ENCODE measurements at places on chromosomes 3 and 15.

- no peak for DNase-seq
These were observed 3.4 kb upstream of the TPM1 start for GRCh38 chr15:63038926-63039673.

DNA sequence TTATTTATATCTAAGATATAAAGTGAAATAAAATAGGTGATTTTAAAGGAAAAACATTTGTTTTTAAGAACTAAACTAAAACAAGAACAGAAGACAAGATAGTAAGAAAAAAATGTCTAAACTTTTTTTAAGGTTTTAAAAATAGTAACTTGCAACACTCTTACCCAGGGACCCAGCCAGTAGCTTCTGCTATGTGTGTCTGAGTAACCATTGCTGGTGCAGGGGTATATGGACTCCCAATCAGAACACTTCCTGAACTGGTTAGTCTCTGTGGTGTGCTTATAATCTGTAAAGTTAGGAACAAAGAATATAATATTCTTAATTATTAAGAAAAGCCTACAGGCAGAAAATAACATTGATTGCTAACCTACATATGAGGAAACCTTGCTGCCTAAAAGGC is 118.4 kb downstream of the ATP1B3 start:
- DNase-seq, result no peak

DNA sequence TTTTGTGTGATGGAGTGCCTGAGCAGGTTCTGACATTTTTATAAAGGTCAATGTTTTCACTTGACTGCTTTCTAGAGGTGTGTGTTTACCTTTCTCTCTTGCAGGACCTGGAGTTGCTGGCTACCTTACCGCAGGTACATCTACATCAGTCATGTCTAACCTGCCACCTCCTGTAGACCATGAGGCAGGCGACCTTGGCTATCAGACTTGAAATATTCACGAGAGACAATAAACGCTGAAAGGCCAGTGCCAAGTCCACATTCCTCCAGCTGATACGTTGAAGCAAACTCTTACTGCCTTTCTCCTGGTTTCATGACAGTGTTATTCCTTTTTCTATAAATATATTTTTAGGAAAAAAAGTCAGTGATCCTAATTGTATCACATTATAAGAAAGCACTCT is 59.0 kb upstream of the ACKR4 start:
- no peak for DNase-seq

- DNase-seq, result no peak
These were observed 24.6 kb downstream of the ITGA11 start for GRCh38 chr15:68407141-68407885.

DNA sequence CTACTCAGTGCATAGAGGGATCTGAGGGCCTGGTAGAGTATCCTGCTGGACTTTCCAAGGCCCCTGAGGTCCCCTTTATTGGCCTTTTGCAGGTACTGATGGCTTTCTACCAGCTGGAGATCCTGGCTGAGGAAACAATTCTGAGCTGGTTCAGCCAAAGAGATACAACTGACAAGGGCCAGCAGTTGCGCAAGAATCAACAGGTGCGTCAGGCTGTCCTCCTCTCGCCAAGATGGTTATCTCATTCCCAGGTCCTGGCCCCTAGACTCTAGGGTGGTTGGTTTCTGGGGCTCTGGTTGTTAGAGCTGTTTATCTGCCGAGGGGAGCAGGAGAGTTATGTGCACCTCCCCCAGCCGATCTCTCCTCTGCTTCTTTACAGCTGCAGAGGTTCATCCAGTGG is 9.3 kb downstream of the EIF2B5 start:
- no peak for DNase-seq

DNA sequence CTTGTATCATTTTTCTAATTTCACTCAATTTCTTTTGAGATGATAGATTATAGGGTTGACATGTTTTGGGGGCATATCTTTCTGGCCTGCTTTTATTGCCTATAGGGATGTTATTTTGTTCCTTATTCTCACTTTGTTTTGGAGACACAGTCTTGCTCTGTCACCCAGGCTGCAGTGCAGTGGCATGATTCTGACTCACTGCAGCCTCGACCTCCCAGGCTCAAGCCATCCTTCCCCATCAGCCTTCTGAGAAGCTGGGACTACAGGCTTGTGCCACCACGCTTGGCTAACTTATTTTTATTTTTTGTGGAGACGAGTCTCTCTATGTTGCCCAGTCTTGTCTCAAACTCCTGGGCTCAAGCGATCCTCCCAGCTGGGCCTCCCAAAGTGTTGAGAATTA is 72.8 kb upstream of the FAN1 start:
- DNase-seq, result no peak

GRCh38 chr15:99125061-99125891 is 20.4 kb downstream of the SYNM start:
- no peak for DNase-seq

DNA sequence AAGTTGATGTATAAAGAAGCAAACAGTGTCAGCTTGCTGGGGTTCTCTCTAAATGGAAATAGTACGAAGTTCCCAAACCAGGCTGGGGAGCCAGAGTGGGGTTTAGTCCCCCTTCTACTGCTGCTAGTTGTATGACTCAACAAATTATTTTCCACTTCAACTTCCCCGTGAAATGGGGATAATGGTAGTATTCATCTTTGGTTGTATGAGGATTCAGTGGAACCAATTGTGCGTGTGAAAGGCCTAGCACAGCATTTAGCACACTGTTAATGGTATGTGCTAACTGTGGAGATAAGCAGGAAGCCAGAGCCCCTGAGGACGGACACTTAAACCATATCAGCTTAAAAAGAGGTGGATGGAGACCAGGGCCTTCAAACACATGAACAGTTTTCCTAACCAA is 4.2 kb downstream of the SORD start:
- no peak for DNase-seq

DNA sequence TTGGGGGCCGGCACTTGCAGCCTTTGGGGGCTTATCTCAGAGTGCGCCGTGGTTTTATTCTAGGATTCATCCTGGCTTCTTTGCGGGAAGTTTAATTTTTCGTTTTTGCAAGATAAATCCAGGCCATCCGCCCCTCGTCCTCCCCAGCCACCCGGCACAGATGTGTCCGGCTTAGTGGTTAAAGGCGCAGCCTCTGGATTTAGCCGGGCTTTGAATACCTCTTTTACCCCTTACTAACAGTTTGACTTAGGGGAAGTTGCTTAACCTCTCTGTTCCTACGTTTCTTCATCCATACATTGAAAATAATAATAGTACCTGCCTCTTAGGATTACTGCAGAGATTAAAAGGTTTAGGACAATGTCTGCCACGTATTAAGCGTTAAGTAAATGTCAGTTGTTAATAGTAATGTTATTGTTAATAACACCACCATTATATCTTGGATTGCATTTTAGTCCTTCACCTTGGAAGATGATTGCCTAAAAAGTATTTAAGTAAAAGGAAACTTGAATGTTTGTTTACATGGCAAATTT is 714 bp downstream of the ECT2 start:
- DNase-seq, result no peak

DNA sequence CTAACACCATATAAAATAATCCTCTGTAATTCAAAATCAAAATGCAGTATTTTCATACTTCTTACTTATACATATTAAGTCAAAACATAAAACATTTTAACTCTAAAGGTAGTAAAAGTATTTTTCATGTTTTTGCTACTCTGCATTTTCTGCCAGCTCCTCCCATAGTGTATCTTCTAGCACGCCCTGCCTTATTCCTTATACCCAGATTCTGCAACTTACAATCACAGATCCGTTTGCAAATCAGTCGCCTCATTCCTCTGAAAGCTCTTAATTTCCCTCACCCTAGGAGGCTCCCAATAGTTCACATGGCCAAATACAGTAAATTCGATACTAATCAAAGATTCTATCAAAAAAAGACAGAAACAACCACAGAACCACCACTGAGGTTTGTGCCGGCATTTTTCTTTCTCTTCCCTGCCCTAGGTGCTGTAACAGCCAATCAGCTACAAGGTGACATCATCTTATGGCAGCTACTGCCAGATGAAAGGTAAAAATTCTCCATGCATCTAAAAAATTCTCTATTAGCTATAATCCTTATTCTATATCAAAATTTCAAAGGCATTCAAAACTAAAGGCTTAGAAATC is 72.9 kb downstream of the CLASP2 start:
- DNase-seq, result no peak

GRCh38 chr3:11651900-11652299 is 8.2 kb upstream of the VGLL4 start:
- no peak for DNase-seq

- no peak for DNase-seq
These were observed 228.9 kb downstream of the CD47 start for GRCh38 chr3:107861904-107862303.

- DNase-seq, result no peak
These were observed 748 bp downstream of the MRPS25 start for GRCh38 chr3:15064299-15064834.

DNA sequence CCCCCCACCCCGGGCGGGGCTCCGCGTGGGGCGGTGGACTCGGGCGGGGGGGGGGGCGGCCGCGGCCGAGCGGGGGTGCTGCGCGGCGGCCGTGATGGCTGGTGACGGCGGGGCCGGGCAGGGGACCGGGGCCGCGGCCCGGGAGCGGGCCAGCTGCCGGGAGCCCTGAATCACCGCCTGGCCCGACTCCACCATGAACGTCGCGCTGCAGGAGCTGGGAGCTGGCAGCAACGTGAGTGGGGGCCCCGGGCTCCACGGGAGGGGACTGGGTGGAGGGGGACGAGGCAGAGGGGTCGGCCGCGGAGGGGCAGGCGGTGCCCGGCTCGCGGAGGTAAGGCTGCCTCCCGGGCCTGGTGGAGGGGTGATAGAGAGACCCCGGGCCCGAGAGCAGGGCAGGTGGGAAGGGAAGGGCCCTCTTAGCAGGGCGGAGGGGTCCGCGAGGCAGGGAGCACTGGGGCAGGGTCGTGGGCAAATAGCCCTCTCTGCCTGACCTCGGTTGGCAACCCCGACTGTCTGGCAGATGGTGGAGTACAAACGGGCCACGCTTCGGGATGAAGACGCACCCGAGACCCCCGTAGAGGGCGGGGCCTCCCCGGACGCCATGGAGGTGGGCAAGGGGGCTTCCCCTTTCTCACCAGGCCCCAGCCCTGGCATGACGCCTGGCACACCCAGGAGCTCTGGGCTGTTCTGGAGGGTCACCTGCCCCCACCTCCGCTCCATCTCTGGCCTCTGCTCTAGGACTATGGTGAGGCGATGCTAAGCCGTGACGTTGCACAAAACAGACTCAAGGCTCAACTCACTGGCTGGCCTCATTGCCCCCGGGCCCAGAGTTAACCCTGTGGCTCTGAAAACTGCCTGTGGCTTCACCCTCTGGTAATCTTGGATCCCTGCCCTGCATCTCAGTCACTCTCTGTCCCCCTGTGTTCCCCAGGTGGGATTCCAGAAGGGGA is at the start of gene ECE2:
ECE2 (plus strand) TSS at position 62 of the 950 bp plus-strand sequence; CDS start at position 194, 132 bp downstream.
- no peak for DNase-seq

- DNase-seq, result no peak
These were observed 62.0 kb upstream of the TRIM71 start for GRCh38 chr3:32755761-32756160.

- DNase-seq, result no peak
These were observed 380.5 kb downstream of the FOXP1 start for GRCh38 chr3:71202848-71203533.

DNA sequence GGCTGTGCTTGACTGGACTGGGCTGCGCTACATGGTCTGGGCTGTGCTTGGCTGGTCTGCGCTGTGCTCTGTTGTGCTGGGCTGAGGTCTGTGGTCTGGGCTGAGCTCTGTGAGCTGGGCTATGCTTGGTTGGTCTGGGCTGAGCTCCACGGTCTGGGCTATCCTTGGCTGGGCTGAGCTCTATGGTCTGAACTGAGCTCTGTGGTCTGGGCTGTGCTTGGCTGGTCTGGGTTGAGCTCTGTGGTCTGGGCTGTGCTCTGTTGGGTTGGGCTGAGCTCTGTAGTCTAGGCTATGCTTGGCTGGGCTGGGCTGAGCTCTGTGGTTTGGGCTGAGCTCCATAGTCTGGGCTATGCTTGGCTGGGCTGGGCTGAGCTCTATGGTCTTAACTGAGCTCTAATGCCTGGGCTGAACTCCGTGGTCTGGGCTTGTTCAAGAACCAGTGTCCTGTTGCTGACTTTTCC is 92.0 kb downstream of the PLXNA1 start:
- DNase-seq, result no peak

DNA sequence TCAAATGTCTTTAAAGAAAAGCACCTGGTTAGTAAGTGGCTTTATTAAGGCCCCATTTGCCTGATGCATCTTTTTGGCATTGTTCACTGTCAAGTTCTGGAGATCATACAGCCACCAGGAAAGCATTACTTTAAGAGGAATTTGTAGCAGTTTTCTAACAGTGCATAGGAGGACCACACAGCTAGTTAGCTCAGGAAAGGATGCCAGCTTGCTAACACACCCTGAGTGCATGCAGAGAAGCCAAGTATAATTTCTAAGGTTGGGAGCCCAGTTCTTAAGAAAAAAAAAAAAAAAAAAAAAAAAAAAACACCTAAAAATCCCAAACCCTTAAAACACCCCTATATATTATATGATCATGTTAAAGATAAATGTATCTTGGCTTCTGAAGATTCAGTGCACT is 102.0 kb upstream of the FEZF2 start:
- no peak for DNase-seq
